CD4-positive, CD25-positive, alpha-beta regulatory T cell (primary cell): ENCODE measurements at places on chromosomes 2 and 18. TPM values are rescaled to one million over a fixed set of nuclear protein-coding genes. Genes with fewer than 3 reads are reported as not detected.
A peak's percentile ranks its signal among the peaks of the same experiment; 100 is the strongest.

DNA sequence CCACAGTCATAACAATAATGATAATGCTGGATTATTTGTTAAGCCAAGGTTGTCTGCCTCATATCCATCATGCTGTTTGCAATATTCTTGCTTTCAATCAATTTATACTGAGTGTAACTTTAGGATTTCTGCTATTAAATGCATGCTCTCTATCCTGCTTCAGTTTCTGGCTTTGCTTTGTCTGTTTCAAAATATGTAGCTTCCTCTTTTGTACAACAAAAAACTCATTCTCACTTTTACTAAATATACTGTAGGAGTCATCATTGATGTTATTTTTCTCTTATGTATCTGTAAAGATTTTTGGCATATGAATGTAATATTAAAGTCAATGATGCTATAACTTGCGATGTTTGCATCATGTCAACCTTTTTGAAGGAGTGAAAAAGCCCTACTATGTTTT, 149.3 kb downstream of the GPD2 start:
- no peak for DNase-seq
- no peak overlapping the region for H3K27ac ChIP-seq
- no peaks in the 10 kb centered on the region for H3K4me1 ChIP-seq
- H3K4me3 ChIP-seq = no peak overlapping the region
- H3K36me3 ChIP-seq = peaks cover 6% of the 10 kb centered on the region

DNA sequence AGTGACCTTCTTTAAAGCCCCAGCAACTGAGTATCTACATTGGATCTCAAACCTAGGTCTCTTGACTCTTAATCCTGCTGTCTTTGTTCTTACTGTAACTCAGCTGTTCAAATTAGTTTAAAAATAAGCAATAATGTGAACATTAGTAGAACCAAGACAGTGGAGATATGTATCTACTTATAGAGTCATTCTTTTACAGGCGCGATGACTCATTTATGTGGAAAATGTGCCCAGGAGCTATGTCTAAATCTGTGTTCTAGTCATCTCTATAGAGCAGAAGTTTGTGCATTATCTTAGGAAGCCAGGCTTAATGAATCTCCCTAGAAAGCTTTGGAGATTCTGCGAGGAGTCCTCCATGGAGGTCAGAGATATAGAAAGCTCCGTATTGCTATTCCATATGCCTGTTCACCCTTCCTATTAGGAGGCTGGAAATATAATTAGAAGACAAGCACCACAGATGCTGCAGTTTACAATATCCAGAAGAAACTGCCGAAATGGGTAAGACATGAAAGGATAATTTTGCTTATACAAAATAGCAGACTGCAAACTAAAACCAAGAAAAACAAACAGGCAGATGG, 211.6 kb downstream of the TRIB2 start:
- DNase-seq = no peak
- H3K4me3 ChIP-seq = no peak overlapping the region
- no peaks in the 10 kb centered on the region for H3K4me1 ChIP-seq
- H3K27me3 ChIP-seq = no peaks in the 10 kb centered on the region
- no peaks in the 10 kb centered on the region for H3K36me3 ChIP-seq
- H3K27ac ChIP-seq = no peak overlapping the region

DNA sequence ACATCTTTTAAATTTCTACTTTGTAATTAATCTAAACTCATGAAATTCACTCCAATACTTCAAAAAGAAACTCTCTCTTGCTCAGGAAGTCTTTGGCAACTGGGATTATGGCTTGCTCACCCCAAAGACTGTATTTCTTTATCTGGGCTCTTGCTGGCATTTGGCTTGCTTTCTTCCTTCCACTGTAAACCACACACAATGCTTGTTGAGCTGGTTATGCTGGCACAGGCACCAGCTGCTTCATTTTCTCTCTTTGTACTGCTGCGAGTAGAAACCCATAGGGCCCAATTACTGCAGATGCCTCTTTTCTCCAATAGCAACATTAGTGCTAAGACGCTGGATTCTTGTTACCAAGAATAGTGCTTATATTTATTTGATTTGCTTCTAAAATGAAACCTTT, 51.4 kb downstream of the SLC38A11 start:
- H3K27me3 ChIP-seq = no peaks in the 10 kb centered on the region
- no peaks in the 10 kb centered on the region for H3K4me1 ChIP-seq
- no peak overlapping the region for H3K4me3 ChIP-seq
- DNase-seq = no peak
- H3K27ac ChIP-seq = no peak overlapping the region

- H3K4me3 ChIP-seq = peak overlapping the region; percentile 96
- DNase-seq = no peak
- peaks cover 35% of the 10 kb centered on the region for H3K4me1 ChIP-seq
- peaks cover 10% of the 10 kb centered on the region for H3K36me3 ChIP-seq
Observed at GRCh38 chr2:218567797-218568189, 358 bp downstream of the USP37 start.

DNA sequence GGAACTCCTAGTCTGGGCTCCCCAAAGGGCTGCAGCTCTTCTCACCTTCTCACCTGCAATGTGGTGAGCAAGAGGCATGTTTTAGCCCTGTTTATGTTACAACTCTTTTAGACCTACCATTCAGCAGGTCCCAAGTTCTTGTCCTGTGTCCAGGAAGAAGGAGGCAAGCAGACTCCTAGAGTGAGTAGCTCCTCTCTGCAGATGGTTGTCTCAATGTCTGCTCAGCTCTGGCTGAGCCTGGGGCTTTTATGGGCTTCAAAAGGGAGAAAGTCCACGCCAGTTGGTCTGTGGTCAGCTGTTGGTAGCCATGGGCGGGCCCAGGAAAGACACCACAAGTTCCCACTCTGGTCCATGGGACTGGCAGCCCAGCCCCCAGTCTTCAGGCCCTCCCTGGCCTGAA, 148.1 kb upstream of the HS6ST1 start:
- H3K36me3 ChIP-seq = no peaks in the 10 kb centered on the region
- no peaks in the 10 kb centered on the region for H3K4me1 ChIP-seq
- H3K27ac ChIP-seq = no peak overlapping the region
- no peak overlapping the region for H3K4me3 ChIP-seq

DNA sequence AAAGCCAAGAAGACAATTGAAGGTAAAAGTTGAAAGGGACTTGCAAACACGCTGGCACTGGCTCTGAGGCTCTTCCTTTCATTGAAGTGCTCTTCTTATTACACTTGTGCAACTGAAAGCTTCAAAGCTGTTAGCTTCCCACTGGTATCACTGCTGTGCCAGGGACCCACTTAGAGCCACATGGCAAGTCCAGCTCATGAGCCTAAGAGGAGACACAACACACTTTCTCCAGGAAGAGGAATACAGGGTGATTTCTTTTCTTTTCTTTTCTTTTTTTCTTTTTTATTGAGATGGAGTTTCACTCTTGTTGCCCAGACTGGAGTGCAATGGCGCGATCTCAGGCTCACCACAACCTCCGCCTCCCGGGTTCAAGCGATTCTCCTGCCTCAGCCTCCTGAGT, 218.2 kb downstream of the ATAD2B start:
- no peaks in the 10 kb centered on the region for H3K27me3 ChIP-seq
- no peaks in the 10 kb centered on the region for H3K4me1 ChIP-seq
- no peak overlapping the region for H3K4me3 ChIP-seq
- peaks cover 2% of the 10 kb centered on the region for H3K36me3 ChIP-seq
- H3K27ac ChIP-seq = no peak overlapping the region
- no peak for DNase-seq

DNA sequence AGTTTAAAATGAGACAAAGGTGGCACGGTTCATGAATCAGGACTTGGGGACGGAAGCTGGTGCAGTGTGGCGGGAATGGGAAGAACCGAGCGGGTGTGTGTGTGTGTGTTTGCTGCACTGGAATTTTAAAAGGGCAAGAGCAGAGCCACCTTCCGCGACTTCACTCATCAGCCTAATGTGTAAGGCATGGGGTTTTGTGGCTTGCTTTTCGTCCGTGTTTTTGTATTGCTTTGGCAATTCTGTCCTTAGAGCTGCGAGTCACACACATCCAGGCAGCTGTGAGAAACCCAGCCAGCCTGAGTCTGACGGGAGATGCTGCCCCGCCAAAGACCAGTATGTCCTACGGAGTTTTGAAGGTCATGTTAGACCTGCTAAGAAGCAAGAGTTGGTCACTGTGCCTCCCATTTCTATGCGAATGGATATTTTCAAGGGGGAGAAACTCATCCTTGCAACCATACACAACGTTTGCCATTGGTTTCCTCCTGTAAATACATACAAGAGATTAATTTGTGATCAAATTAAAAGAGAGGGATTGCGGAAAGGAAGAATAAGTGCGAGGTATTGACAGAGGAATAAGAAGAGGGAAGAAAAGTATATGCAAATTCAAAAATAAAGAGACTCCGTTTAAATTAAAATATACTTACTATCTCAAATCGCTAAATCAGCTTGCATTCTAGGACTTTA, 665 bp upstream of the CACNB4 start:
- no peak for DNase-seq
- peaks cover 55% of the 10 kb centered on the region for H3K27me3 ChIP-seq
- peaks cover 19% of the 10 kb centered on the region for H3K4me1 ChIP-seq
- H3K27ac ChIP-seq = no peak overlapping the region
- no peaks in the 10 kb centered on the region for H3K36me3 ChIP-seq
- H3K4me3 ChIP-seq = no peak overlapping the region

DNA sequence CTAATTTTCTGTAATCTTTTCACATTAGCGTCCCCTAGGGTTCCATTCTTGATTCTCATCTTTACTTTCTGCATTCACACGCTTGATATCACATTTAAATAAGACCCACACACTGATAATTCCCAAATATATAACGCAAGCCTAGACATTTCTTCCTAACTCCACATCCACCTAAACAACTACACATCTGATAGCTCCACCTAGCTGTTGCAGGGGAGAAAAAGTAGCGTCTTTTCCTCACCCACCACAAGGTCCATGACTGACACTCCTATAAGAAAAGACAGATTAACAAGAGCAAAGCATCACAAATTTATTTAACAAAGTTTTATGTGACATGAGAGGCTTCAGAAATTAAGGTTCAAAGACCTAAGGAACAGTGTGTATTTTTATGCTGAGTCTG, 862.2 kb upstream of the DDX18 start:
- no peaks in the 10 kb centered on the region for H3K36me3 ChIP-seq
- H3K27ac ChIP-seq = no peak overlapping the region
- H3K27me3 ChIP-seq = no peaks in the 10 kb centered on the region
- DNase-seq = no peak
- H3K4me3 ChIP-seq = no peak overlapping the region

- no peak for DNase-seq
Observed at GRCh38 chr2:130387804-130388203, 31.9 kb downstream of the PTPN18 start.

- no peaks in the 10 kb centered on the region for H3K4me1 ChIP-seq
- H3K27me3 ChIP-seq = no peaks in the 10 kb centered on the region
- no peaks in the 10 kb centered on the region for H3K36me3 ChIP-seq
- no peak overlapping the region for H3K4me3 ChIP-seq
- H3K27ac ChIP-seq = no peak overlapping the region
- DNase-seq = no peak
Observed at GRCh38 chr2:53353135-53354114, 414.2 kb upstream of the CHAC2 start.

DNA sequence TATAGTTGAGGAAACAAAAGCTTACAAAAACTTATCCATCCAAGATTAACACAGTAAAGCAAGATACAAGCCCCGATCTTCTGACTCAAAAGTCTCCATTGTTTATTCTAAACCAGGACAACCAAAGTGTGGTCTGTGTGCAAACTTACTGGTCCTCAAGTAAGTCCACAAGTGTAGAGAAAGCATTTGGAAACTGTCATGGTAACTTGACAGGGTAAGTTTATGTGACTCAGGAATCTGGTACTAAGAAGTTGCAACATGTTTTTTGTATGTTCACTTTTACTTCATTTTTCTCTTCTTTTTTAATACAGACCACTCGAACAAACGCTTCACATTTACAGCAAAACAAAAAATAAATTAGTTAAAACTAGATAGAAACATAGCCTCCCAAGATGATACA, 9.4 kb downstream of the MBD2 start:
- no peaks in the 10 kb centered on the region for H3K36me3 ChIP-seq
- H3K4me1 ChIP-seq = peaks cover 20% of the 10 kb centered on the region
- DNase-seq = no peak
- no peaks in the 10 kb centered on the region for H3K27me3 ChIP-seq
- H3K4me3 ChIP-seq = no peak overlapping the region

GRCh38 chr2:224366267-224366844, 35.6 kb downstream of the FAM124B start:
- DNase-seq = no peak
- no peaks in the 10 kb centered on the region for H3K27me3 ChIP-seq
- H3K4me3 ChIP-seq = no peak overlapping the region
- H3K27ac ChIP-seq = no peak overlapping the region
- no peaks in the 10 kb centered on the region for H3K36me3 ChIP-seq
- no peaks in the 10 kb centered on the region for H3K4me1 ChIP-seq

GRCh38 chr2:134253117-134253704, 661 bp upstream of the MGAT5 start:
- DNase-seq = no peak
- peaks cover 50% of the 10 kb centered on the region for H3K4me1 ChIP-seq
- H3K4me3 ChIP-seq = no peak overlapping the region
- H3K27ac ChIP-seq = no peak overlapping the region
- H3K36me3 ChIP-seq = peaks cover 10% of the 10 kb centered on the region
- H3K27me3 ChIP-seq = no peaks in the 10 kb centered on the region

DNA sequence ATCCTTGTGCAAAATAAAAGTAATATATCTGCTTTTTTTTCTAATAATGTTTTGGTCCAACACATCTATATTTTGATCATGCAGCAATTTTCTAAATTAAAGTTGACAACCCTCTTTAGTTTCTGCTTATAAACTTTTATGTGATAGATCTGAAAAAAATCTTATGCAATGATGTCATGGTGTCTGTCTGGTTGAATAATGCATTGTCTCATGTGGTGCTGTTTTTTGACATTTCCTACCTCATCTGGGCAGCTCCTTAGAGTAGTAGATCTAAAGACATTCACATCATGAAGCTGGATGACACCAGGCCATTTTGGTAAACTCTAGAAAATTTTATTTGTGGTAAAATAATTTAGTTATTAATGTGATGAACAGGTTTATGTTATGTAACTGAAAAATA, 106.8 kb upstream of the FN1 start:
- DNase-seq = no peak
- no peak overlapping the region for H3K4me3 ChIP-seq
- H3K27me3 ChIP-seq = no peaks in the 10 kb centered on the region
- H3K4me1 ChIP-seq = no peaks in the 10 kb centered on the region

GRCh38 chr2:237538001-237538720, 28.2 kb upstream of the PRLH start:
- no peak overlapping the region for H3K27ac ChIP-seq
- H3K4me1 ChIP-seq = no peaks in the 10 kb centered on the region
- no peak for DNase-seq
- no peaks in the 10 kb centered on the region for H3K27me3 ChIP-seq

DNA sequence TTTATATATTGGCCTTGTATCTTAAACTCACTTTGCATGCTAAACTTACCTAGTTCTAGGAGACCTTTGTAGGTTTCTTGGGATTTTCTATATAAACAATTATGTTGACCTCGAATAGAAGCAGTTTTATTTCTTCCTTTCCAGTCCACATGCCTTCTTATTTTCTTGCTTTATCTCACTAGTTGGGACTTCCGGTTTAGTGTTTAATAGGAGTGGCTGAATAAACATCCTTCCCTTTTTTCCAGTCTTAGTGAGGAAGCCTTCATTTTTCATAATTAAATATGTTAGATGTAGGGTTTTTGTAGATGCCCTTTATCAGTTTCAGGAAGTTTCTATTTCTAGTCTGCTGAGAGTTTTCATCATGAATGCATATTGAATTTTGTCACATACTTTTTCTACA, 347.3 kb upstream of the HNRNPA3 start:
- no peak for DNase-seq
- H3K27me3 ChIP-seq = peaks cover 10% of the 10 kb centered on the region
- H3K4me1 ChIP-seq = no peaks in the 10 kb centered on the region

CHRND gene
- not detected for polyA plus RNA-seq

SPC25 gene
- polyA plus RNA-seq = 1.2 TPM

FAP gene
- polyA plus RNA-seq = not detected

POTEI gene
- not detected for polyA plus RNA-seq

TTC27 gene
- 18.6 TPM for polyA plus RNA-seq

CD302 gene
- 0.11 TPM for polyA plus RNA-seq

SOX11 gene
- polyA plus RNA-seq = not detected
